ENCODE measurements at places on chromosomes 13 and 19. TPM values are rescaled to one million over a fixed set of nuclear protein-coding genes. Genes with fewer than 3 reads are reported as not detected.

The ZNF844 gene
- total RNA-seq = 2.0 TPM

The ARHGEF7 gene
- 35.9 TPM for total RNA-seq

The NLRP7 gene
- not detected for total RNA-seq

The CD33 gene
- total RNA-seq = not detected

The ZNF865 gene
- 0.08 TPM for total RNA-seq

The PEAK3 gene
- total RNA-seq = not detected

The YJEFN3 gene
- total RNA-seq = 0.45 TPM

The LILRB2 gene
- not detected for total RNA-seq

The CYP4F8 gene
- not detected for total RNA-seq

The SIGLEC14 gene
- total RNA-seq = not detected

The ADGRE2 gene
- not detected for total RNA-seq

The DHPS gene
- 38.3 TPM for total RNA-seq

The S1PR4 gene
- not detected for total RNA-seq

The MZF1 gene
- 15.5 TPM for total RNA-seq

All from fibroblast of the aortic adventitia (primary cell).